AG09319 (cell line): ENCODE measurements at places on chromosomes 13 and 19.

DNA sequence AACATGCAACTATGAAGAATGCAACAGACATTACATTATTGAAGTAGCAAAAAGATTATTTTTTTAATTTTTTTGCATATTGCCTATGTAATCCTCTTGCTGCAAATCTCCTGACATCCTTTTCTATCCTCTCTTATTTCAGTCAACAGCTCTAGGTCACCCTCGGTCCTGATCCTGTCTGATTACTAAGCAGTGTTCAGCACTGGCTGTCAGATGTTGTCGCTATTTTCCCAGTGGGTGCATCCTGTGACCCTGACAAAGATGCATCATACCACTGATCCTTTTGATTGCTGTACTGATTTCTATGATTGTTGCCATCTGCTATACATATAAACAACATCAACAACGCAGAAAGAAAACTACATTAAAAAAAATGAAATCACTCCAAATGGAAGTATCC is 443.7 kb upstream of the PRR20A start:
- no peak for DNase-seq

DNA sequence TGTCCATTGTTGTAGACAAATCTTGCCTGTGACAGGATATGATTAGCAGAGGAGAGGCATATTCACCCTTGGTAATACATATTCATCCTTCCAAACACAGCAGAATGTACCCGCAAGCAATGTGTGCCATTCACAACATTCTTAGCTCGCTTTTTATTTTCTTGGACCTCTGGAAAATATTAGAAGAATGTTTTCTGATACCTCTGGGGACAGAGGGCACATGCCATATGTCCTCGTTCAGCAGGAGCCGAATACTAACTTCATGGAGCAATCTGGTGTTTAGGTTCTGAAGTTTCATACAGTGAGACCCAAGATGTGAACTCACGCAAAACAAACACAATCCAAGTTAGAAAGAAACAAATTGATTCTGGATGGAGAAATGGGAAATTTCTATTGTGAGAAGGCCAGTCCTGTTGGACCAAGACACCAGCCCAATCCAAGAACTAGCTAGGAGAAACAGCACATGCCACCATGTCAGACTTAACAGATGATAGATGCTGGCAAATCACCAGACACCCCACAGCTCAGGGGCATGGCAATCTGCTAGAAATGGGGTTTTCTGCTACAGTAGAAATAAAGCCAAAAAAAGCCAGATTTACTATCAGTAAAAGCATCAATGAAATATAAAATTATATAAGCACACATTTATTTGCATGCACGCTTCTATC is 297.4 kb downstream of the DCLK1 start:
- DNase-seq = no peak

DNA sequence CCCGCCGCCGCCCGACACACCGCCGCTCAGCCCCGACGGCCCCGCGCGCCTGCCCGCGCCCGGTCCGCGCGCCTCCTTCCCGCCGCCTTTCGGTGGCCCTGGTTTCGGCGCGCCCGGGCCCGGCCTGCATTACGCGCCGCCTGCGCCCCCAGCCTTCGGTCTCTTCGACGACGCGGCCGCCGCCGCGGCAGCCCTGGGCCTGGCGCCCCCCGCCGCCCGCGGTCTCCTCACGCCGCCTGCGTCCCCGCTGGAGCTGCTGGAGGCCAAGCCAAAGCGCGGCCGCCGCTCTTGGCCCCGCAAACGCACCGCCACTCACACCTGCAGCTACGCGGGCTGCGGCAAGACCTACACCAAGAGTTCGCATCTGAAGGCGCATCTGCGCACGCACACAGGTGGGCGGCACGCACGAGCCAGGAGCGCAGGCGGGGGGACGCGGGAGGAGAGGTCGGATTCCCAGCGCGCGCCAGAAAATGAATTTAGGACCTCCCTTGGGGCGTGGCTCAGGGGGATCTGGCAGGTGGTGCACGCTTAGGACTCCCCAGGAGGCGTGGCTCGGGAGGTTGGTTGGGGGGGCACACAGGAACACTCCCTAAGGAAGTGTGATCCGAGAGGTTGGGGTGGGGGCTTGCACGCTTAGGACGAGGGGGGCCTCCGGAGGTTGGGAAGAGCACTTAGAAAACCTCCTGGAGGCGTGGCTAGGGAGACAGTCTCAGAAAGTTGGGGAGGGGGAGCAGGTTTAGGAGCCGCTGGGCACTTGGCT is 1.2 kb downstream of the KLF2 start:
- DNase-seq = no peak

GRCh38 chr13:78958006-78958405 is 299.1 kb upstream of the OBI1 start:
- DNase-seq = no peak

DNA sequence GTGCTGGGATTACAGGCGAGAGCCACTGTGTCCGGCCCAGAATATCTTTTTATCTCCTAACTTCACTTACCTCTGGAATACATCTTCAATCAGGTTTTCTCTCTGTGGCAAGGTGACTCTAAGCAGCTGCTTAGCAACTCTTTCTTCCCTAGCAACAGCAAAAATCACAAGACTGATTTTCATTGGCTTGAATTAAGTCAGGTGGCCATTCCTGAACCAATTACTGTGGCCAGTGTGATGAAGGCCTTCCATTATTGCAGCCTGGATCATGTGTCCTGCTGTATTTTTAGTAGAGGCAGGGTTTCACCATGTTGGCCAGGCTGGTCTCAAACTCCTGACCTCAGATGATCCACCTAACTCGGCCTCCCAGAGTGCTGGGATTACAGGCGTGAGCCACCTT is 9.0 kb upstream of the LTBP4 start:
- no peak for DNase-seq
